Uterine smooth muscle cell (primary cell): ENCODE measurements at places on chromosomes 11 and 22. TPM values are rescaled to one million over a fixed set of nuclear protein-coding genes. Genes with fewer than 3 reads are reported as not detected.

NLRP6 gene
- total RNA-seq: not detected in 2 replicates

APOBEC3F gene
- 4.8 and 9.2 TPM in 2 replicates for total RNA-seq

OR52H1 gene
- total RNA-seq: 0.66 and 1.1 TPM in 2 replicates

PHOX2A gene
- total RNA-seq: not detected in 2 replicates

PGM2L1 gene
- 2.2 and 7.5 TPM in 2 replicates for total RNA-seq

C11orf16 gene
- not detected in 2 replicates for total RNA-seq

USH1C gene
- not detected in 2 replicates for total RNA-seq
